ENCODE measurements at places on chromosomes 2 and 18.

DNA sequence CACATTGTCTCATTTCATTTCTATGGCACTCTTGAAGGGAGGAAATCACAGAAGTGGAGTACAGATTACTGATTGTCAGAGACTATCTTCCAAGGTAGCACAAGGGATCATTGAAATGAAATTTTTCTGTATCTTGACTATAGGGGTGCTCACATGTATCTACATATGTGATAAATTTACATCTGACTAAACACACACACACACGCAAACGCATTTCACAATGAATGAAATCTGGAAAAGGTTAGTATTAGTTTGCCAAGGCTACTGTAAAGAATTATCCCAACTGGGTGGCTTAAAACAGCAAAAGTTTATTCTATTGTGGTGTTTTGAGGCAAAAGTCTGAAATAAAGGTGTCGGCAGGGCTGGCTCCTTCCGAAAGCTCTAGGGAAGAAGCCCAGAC lies 144.6 kb downstream of the SH3BP4 start:
- DNase-seq, result no peak

- no peak for DNase-seq
Observed at GRCh38 chr2:8279506-8279905, 402.4 kb upstream of the ID2 start.

DNA sequence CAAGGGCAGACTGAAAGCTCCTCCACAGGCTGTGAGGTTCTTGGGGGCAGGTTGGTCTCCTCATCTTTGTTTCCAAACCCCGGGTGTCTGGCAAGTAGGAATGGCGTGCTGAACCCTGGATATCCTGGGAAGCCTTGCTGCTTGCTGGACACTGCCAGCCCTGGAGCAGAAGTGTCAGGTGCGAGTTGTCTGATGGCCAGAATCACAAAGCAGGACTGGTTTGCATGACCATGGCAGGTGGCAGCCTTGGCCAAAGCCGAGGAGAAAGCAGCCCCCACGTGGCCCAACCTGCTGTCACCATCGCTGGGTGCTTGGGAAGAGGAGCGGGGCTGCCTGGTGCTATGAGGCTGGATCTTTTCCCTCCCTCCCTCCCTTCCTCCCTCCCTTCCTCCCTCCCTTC lies 309.5 kb upstream of the HS6ST1 start:
- DNase-seq, result no peak

GRCh38 chr2:50955081-50955480 lies 76.9 kb downstream of the NRXN1 start:
- DNase-seq, result no peak

GRCh38 chr2:234818937-234819336 lies 132.9 kb upstream of the SH3BP4 start:
- DNase-seq, result no peak

- DNase-seq, result peak; percentile 55
Observed at GRCh38 chr2:130824492-130825061, 12.1 kb upstream of the ARHGEF4 start.

GRCh38 chr2:172426635-172427255 lies 641 bp upstream of the ITGA6 start:
- no peak for DNase-seq

All from activated T-helper 9 cell treated with anti-CD3 and anti-CD28 coated beads, Interleukin-2, amount 50 U/mL, for 16 hours (primary cell).